ENCODE measurements at places on chromosomes 5 and 9.

GRCh38 chr5:177325868-177326381 is 14.2 kb upstream of the MXD3 start:
- DNase-seq: no peak

GRCh38 chr9:129310666-129311350 is 132.7 kb upstream of the IER5L start:
- no peak for DNase-seq

- DNase-seq: no peak
Observed at GRCh38 chr5:67015541-67016191, 180.9 kb downstream of the CD180 start.

DNA sequence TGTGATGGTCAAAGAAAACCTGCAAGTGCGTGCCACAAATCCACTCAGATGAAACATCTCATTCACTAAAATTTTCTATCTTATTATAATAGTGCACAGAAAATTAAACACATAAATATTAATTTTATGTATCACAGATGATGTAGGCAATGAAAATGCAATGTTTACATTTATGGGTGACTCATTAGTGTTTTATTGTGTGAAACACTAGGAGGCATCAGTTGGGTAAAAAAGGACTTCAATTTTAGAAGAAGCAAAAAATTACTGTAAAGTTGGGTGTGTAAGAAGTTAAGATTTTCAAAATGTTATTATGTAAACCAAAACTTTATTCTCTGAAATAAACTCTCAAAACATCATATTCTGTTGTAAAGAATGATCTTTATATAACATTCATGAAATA is 4.0 kb downstream of the MEF2C start:
- DNase-seq: no peak

GRCh38 chr9:73026375-73026774 is 73.5 kb upstream of the ALDH1A1 start:
- DNase-seq: no peak

GRCh38 chr9:121499427-121500164 is at the start of gene GGTA1:
GGTA1 (minus strand) TSS chr9:121499844; CDS start chr9:121467922, 31,922 bp downstream.
- no peak for DNase-seq

GRCh38 chr5:95959051-95959887 is 2.4 kb downstream of the ELL2 start:
- no peak for DNase-seq

DNA sequence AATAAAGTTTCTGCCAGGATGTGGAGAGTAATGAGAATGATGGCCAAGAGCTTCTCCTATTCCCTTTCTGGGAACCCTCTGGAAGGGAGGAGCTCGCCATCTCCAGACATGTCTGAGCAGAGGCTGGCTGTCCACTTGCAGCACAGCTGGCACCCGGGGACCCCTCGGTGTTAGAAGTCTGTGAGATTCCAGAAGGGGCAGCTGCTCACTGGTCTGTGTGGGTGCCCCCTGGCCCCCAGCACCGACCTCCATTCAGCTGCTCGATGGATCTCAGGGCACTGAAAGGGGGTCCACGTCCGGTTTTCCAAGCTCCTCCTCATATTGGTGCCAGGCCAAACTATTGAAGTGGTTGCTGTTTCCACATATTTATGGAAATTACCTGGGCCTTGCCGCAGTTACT is 3.6 kb upstream of the FAM163B start:
- DNase-seq: no peak

DNA sequence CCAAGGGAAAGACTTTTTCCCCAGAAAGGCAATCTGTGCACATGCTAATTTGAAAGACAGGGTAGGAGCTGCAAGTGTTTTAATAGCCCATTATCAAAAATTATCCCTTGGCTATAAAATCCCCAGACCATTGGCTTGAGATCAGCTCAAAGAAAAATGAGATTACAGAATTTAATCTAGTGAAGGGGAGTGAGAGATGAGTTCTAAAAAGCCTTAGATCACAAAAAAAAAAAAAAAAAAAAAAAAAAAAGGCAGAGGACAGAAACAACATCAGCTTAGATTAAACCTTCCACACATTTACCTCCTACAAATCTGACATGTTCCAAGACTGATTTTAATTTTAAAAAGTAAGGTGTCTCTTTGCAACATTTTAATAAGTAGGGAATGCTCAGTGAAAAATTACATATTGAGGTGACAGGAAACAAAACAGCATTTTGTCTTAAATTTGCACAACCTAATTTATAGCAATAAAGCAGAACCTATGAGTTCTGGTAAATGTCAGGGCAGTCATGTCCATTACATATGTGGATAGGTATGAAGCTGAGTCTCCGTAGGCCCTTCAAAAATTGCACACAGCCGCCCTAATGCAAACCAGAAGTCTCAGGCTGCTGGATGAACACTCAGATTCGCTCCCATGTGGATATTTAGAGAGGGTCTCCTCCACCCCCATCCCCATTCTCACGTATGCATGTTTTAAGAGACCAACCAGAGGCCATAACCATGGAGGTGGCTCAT is 43.4 kb downstream of the NFIB start:
- DNase-seq: no peak

DNA sequence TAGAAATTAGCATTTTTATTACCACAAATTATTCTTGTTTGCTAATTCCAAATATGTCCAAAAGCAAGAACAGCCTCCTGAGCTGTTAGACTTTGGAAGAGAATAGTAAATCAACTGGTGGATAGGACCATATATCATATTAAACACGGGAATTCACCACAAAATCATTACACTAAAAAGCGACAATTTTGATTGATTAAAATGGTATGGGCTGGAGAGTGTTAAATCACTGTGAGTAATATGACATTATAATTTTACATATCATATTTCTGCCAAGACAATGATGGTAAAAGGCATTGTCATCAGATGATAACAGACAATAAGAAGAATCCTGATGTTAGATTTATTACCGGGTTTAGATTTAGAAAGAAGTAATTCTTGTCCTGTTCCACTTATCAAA is 107.2 kb upstream of the ARRDC3 start:
- DNase-seq: no peak

Data from cerebellar nuclear complex (tissue), 1 donor.